ENCODE measurements at places on chromosomes 5 and 9.

GRCh38 chr9:121738411-121738810 is 87.0 kb downstream of the DAB2IP start:
- DNase-seq, result no peak

- no peak for DNase-seq
Measured at GRCh38 chr9:38526591-38526990, 93.8 kb downstream of the ANKRD18A start.

DNA sequence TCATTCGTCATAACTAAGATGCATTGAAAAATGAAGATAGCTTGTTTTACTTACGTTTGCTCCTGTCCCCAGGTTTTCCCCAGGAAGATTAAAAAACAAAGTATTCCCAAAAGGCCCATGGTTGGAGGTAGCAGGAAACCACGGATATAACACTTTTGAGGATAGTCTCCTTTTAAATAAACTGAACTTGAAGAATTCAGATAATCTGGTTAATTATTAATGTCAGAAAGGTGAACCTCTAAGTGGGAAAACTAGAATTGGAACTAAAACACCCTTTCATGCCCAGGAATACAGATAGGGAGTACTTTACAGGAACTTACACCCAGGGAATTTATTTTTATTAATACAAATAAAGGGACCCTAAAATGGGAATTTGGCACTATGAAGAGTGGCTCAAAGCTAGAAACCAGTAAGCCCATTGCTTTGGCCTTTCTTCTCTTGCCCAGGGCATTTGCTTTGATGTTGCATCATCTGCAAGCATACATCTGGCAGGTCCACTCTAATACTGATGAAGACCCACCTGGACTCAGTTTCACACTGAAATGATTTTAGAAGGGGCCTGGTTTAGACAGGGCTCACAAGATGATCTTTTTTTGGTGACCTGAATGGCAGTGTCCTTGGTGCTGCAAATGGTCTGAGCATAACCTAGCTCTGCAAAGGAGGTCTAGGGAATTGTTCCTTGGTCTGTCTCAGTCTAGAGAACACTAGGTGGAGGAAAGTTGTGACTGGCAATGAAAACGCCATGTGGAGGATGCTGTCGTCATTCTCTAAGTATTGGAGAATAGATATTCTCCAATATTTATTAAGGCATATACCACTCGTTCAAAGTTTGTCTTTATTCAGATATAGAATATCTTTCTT is at the start of gene C5:
TSS of gene C5 (minus strand) at position 148 of the 861 bp plus-strand sequence. CDS start at position 119, 29 bp downstream.
- DNase-seq, result no peak

DNA sequence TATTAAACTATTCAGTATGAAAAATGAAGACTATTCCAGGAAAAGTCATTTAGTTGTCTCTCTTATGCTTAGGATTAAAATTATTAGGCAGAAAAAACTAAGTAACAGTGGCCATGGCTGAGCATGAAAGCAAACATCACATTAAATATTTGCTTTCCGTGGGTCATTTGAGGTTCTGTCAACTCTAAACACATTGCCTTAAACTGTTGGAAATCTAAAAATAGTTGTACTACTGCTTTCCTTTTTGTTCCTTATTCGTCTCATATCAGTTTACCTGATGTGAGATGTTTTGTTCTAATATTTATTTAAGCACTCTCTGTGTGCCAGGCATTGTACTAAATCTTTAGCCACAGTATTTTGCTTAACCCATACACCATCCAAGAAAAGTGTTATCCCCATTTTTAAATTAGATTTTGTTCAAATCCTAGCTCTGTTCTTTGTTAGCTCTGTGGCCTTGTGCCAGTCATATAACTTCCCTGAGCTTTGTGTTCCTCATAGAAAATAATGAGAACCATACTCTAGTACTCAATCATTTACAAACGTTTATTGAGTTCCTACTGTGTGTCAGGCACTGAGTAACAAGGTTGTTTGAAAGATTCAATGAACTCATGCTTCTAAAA is 18.7 kb upstream of the ZNF608 start:
- DNase-seq, result no peak

DNA sequence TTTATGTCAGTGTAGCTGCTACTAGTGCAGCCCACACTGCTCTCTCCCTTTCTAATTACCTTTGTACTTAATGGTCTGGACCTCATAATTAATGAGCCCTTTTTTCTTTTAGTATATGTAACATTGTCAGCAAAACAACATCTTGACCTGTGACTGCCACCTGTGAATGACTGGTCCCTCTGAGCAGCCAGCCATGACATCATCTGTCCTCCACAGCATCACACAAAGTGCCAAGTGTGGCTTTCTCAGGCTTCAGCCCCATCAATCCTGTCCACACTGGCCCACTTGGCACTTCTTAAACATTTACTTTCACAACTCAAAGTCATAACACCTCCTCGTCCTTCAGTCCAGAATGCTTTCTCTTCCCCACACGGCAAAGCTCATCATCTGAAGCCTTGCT is 104.7 kb downstream of the GPR21 start:
- DNase-seq, result no peak

- no peak for DNase-seq
Measured at GRCh38 chr5:138029501-138029900, 3.4 kb downstream of the FAM13B start.

- DNase-seq, result no peak
Measured at GRCh38 chr5:169814045-169814444, 166.2 kb downstream of the INSYN2B start.

- no peak for DNase-seq
Measured at GRCh38 chr5:179223961-179224360, 121.3 kb downstream of the ADAMTS2 start.

- DNase-seq, result no peak
Measured at GRCh38 chr5:118883362-118883761, 105.0 kb downstream of the DTWD2 start.

GRCh38 chr5:79536193-79536906 is 22.4 kb upstream of the HOMER1 start:
- no peak for DNase-seq

All from left renal cortex interstitium (tissue), 4 donors.